BJ (cell line): ENCODE measurements at places on chromosomes 12 and 14. TPM values are rescaled to one million over a fixed set of nuclear protein-coding genes. Genes with fewer than 3 reads are reported as not detected.

The STXBP6 gene
- 12.1 and 16.8 TPM in 2 replicates for polyA plus RNA-seq

The PTGER2 gene
- 0.43 and 0.71 TPM in 2 replicates for polyA plus RNA-seq

- peak; percentile 89 for DNase-seq
Observed at GRCh38 chr14:55071870-55072640, 20.6 kb downstream of the MAPK1IP1L start.

DNA sequence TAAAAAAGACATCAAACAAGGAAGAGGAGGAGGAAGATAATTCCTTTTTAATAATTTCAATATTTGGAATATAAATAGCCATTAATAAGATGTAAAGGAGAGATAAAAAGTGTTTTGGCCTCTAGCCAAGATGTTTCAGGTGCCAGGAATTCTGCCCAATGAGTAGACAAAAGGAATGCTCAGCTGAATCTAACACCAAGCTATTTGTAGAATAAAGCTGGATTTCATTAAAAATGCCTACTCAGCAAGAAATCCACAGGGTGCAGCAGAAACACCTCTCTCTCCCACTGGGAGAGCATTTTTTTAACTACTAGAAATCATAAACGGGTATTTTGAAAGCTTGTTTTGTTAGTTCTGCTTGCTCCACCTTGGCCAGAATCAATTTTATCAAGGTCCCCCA is 4.1 kb upstream of the STAB2 start:
- no peak for DNase-seq

DNA sequence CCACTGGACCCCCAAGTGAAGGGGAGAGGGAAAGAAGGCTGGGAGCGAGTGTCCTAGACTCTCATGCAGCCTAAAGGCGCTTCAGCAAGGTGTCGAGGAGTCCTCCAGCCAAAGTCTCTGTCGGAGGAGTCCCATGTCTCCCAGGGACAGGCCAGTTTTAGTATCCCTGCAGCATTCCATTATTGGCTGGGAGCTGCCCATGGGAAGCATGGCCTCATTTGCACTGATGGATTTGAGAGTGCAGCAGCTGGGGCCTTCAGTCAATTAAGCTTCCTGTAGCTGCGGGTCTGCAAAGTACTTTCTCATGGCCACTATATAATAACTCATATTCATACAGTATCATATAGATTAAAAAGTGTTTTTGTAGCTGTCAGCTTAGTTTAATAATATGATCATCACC is 12.4 kb upstream of the RPH3A start:
- DNase-seq = no peak

- no peak for DNase-seq
Observed at GRCh38 chr12:68180792-68181744, 21.5 kb upstream of the IFNG start.

GRCh38 chr12:52441320-52441911 is 7.2 kb upstream of the KRT75 start:
- DNase-seq = no peak

DNA sequence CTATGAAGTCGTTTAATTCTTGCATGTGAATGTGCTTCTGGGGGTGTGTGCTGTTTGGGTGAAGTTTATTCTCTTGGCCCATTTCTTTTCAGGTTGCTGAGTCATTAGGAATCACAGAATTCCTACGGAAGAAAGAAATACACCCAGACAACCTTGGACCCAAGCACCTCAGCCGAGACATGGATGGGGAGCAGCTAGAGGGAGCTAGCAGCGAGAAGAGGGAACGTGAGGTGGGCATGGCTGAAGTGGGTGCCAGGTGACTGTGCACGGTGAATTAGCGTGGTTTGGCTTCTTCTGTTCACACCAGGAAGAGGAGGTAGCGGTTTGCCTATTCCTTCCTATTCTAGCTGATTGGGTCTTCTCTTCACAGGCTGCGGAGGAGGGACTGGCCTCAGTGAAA is 19.2 kb downstream of the ZNF839 start:
- DNase-seq = no peak
